ENCODE measurements at places on chromosomes 7 and 10.

- no peak for DNase-seq
Observed at GRCh38 chr7:133789974-133790373, 337.2 kb upstream of the LRGUK start.

GRCh38 chr10:91201213-91201996 is 19.1 kb upstream of the PCGF5 start:
- peak; percentile 47 for DNase-seq

- DNase-seq: no peak
Observed at GRCh38 chr10:34916314-34916713, 101.2 kb upstream of the PARD3 start.

DNA sequence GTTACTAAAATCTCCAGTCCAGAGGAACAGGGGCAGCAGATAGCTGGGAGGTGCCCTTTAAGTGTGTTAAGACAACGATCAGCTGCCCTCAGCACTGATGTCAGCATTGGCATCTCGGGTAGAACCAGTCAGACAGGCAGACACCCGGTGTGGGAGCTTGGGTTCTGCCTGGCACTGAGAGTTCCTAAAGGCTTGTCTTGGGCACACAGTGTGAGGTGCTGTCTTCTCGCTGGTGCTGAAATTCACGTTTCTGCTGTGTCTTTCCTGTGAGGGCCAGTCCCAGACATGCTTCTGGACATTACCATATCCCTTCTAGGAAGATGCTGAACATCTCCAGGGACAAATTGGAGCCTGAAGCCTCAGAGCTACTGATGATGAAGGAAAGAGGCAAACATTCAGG is 156.2 kb downstream of the DNAJB6 start:
- no peak for DNase-seq

DNA sequence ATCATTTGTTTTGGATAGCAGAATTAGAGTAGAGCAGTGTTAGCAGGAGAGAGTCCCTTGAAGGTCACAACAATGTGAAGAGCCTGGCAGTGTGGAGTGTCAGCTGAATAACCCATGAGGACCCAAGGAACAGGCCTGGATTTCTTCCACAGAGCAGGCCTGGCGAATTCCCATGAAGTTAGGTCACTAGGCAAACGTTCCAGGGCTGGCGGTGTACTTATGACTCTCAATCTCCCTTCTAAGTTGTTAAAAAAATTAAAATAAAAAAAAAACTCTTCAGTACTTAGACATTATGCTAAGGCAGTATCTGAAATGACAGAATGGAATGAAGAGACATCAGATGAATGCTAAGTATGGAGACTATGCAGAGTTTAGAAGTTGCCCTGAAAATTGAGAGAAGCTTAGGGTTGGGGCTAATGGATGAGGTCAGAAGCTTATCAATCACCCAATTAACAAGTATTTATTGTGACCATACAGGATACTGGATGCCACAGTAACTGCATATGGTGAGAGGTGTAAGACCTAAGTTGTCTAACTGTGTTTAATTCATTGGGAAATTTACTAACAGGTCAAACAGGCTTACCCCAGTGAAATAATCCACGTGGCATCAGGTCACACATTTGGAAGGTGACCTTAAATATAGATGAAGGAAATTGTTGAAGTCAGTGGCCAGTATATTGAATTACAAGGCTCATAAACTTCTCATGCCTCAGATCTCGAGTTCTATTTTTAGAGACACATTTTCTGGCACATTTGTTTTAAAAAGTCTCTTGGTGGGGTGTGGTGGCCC is 126.2 kb upstream of the NRP1 start:
- DNase-seq: no peak

DNA sequence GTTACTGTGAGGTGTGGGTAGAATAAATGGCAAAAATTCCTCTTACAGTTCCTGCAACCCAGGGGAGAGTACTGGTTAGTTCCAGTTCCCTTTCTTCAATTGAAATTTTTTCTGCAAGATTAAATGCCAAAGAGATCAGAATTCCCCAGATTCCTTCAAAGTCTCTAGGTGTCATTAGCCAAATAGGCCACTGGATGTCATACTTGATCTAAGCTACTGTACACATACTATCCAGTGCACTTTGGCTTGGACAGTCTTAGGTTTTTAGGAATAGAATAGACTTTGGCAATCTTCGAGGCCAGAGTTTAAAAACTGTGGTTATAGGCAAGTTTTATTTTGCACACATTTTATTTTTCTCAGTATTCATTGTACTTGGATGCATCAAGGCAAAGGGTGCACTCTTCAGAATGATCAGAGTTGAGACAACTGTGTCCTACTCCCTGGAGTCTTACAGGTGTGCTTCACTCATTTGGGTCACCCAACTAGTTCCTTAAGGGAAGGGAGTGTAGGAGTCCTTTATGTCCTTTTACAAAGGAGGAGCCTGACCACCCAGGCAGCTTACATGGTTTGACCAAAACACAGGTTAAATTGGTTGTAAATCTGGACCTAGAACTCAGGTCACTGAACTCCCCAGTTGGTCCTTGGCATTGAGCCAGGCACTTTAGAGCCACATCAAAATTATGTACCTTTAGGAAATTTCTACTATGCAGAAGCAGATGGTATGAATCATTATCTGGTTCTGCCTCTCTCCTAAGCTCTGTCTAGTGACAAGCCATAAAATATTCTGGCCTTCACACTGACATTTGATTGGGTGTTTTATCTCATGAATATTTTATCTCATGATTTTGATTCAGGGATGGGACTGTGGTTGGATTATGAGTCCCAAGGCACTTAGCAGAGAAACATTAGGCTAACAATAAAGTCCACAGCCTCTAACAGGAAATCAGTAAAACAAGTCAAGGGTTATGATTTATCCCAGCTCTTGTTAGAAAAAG is 49.5 kb downstream of the ASAH2B start:
- DNase-seq: no peak

- DNase-seq: no peak
Observed at GRCh38 chr10:15262036-15262713, 93.7 kb upstream of the NMT2 start.

DNA sequence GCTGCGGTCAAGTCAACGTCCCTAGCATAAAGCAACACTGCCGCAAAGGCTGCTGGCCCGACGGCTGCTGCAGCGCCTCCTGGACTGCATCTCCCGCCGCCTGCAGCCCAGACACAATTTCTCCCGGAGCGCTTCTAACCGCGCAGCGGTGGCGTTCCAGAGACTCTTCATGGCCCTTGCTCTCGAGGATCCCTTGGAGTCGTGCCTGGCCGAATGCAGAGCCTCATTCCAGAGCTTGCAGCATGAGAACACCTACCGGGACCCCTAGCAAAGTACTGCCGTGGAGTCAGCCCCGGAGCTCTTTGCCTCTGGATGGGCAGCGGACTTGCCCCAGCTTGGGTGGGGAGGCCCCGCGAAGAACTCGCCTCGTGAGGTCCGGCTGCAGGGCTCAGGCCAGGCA is 79.7 kb upstream of the ZNF32 start:
- DNase-seq: no peak

GRCh38 chr7:106679153-106679931 is 18.4 kb upstream of the CCDC71L start:
- no peak for DNase-seq

DNA sequence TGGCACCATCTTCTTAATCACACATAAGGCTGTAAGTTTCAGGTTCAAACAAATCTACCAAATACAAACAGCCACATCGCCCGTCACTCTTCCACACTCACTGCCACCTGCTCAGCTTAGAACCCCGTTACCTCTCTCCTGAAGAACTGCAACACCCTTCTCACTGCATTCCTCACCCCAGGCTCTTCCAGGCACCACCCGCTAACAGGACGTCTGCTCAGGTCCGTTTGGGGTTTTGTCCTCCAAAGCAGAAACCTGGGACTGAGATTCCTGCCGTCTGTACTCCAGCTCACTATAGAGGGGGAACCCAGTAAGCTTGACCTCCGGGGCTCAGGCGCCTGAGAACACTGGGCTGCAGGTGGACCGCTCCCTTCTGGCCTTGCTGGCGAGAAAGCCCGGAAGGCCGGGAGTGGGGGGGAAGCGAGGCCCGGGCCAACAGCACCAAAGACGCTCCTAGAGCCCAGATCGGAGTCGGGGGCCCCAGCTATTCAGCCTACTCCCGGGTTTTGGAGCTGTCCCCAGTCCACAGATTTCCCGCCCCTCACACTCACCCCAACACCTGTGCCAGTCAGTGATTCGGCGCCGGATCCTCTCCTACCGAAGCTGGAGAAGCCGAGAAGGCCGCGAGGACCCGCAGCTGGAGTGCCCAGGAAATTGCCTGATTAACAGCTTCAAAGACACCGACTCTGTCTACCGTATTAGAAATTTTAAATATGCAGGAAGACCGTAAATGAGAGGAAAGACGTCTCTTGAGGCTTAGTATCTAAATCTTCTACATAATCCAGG is at the start of gene AP3M1:
TSS of gene AP3M1 (minus strand) at position 625 of the 786 bp plus-strand sequence. CDS start 12,449 bp downstream, outside the sequence.
- DNase-seq: peak; percentile 77

GRCh38 chr10:27741173-27742091 is 4.2 kb downstream of the MKX start:
- no peak for DNase-seq

GRCh38 chr7:41637049-41637448 is 65.8 kb downstream of the INHBA start:
- DNase-seq: no peak

DNA sequence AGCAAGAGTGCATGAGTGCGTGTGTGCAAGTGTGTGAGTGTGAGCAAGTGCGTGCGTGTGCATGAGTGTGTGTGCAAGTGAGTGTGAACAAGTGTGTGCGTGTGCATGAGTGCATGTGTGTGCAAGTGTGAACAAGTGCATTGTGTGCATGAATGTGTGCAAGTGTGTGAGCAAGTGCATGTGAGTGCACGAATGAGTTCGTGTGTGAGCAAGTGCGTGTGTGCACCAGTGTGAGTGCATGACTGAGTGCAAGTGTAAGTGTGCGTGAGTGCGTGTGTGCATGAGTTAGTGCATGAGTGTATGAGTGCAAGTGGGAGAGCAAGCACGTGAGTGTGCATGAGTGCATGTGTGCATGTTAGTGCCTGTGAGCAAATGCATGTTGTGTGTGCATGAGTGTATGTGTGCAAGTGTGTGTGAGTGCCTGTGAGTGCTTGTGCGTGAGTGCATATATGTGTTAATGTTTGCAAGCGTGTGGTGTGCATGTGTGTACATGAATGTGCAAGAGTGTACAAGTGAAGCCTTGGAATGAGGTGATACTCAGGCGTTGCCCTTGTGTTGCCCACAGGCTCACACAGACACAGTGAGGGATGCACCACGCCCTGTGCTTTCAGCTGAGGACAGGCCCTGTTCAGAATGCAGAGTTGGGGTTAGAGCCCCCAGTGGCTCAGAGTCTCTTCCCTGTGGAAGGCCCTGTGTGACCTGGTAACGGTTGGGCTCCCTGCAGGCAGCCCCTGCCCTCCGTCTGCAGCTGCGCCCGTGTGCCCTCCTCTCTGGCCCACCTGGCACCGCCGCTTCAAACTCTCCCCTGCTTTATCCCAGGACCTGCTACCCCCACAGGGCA is 97.1 kb downstream of the NKX6-2 start:
- no peak for DNase-seq

DNA sequence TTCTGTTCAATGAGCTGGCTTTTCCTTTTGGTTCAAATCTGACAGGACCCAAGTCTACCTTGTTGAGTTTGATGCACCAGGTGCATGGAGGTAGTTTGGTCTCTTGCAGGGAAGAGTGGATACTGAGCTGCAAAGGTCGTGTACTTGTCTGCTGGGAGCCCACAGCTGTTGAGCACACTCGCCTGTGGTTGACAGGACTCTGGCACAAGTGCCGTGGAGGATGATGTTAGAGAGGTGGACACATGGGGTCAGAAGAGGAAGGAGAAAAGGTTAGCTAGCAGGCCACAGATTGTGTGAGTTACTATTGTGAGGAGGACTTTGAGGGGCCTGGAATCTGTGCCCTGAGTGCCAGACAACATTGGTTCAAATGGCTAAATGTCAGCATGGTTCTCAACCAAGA is 197.3 kb downstream of the CREB5 start:
- no peak for DNase-seq

- DNase-seq: no peak
Observed at GRCh38 chr10:11560076-11560709, 51.3 kb downstream of the USP6NL start.

DNA sequence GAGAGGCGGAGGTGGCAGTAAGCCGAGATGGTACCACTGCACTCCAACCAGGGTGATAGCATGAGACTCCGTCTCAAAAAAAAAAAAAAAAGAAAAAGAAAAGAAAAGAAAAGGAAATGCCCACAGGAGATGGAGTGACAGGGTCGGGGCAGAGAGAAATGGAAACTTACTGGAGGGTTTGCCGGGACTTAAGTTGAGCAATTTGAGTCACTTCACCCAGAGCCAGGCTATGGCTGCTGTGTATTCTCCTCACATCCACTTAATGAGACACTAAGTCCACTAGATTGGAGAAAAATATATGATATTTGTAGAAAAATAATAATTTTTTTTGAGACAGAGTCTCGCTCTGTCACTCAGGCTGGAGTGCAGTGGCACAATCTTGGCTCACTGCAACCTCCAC is 4.6 kb upstream of the PFKFB3 start:
- DNase-seq: no peak

DNA sequence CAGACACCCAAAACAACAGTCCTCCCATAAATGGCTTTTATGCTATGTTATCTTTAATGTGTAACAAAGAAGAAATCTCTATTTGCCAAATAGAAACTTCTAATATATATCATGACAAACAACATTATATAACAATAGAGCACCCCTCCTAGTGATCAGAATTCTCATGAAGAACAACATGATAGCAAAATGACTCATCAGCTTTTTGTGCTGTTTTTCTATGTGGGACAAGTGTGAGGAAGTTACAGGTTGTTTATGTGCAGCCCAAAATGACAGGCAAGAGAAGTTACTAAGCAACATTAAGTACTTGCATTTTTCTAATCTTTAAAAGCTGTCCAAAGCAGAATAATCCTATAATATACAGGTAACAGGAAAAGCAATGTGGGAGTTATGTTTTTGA is 7.7 kb downstream of the DGKB start:
- DNase-seq: no peak

- no peak for DNase-seq
Observed at GRCh38 chr7:15863951-15864625, 177.6 kb upstream of the MEOX2 start.

DNA sequence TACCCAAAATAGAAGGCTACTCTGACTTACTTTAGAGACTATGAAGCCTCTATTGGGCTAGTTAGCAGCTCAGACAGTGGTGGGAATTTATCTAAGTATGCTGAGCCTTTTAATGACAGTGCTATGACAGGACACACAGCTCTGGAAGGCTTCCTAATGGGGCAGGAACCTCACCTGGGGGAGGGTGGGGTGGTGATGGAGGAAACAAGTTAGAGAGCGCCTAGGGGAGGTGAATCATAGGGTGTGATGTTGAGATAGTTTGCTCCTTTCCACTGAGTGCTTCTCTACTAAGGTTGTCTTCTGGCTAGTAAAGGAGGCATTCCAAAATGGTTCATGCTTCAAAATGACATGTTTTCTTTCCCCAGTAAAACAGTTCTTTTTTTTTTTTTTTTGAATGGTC is 42.1 kb downstream of the PPP1R9A start:
- no peak for DNase-seq

- no peak for DNase-seq
Observed at GRCh38 chr10:96706331-96706853, 13.9 kb downstream of the PIK3AP1 start.

DNA sequence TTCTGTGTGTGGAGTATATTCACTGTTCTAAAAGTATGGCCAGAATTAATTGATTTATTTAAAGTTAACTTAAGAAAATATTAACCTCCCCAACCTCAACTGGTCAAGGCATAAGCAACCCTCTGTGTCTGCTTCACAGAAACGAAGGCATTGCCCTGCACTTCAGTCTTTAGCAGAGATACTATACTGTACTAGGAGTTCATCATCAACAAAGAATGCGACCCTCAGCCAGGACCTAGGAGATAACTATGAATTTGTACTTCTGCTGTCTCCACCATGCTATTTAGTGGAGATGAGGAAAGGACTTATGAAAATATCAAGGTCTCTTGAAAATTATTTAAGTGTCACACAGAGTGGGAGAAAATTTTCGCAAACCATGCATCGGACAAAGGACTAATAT is 35.7 kb upstream of the SEMA3D start:
- DNase-seq: no peak
